ENCODE measurements at places on chromosomes 13 and 19.

GRCh38 chr13:98480915-98481877, 95.7 kb downstream of the STK24 start:
- no peak for DNase-seq

GRCh38 chr19:42693760-42694350, 46.4 kb downstream of the PSG3 start:
- DNase-seq, result no peak

GRCh38 chr13:80312967-80313366, 28.0 kb downstream of the SPRY2 start:
- no peak for DNase-seq

GRCh38 chr13:84491952-84492351, 609.7 kb upstream of the SLITRK1 start:
- DNase-seq, result no peak

- no peak for DNase-seq
These were observed 2422.9 kb upstream of the PCDH20 start for GRCh38 chr13:63838366-63839110.

DNA sequence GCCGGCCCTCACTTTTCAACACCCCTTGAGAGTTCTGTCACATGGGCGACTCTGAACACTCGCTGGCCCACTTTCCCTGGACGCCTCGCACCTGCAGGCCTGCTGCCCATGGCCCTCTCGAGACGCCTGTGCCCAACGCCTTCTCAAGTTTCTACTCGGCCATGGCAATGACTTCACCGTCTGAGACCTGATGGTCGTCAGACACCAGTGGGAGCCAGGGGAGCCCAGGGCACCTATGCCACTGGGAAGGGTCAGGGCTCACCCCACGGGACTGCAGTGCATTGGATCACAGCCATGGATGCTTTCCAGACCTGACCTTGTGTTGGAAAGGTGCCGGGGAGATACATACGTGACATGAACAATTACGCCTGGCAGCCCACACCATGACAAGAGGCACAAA, 60.1 kb downstream of the KLF2 start:
- no peak for DNase-seq

- no peak for DNase-seq
These were observed at the start of gene UPK1A for GRCh38 chr19:35666251-35666913. TSS of gene UPK1A (plus strand) at chr19:35666517. CDS start at chr19:35666813, 296 bp downstream.

DNA sequence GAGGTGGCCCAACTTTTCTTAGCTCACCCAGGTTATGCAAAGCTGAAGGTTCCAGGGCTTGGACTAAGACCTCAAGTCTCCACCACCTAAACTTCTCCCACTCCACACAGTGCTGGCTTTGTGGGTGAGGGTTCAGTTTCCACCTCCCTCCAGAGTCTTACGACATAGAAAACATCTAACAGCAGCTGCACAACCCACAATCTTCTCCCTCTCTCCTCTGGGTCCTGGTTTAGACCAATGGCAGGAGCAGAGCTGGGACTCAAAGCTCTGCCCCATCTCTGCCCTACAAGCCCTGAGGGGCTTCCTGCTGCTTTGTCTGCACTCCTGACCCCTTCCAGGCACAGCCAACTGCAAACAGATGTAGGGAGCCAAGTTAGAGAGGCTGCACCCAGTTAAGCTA, 16.0 kb downstream of the IRGC start:
- DNase-seq, result no peak

- DNase-seq, result no peak
These were observed 28.9 kb downstream of the KCTD15 start for GRCh38 chr19:33825556-33825955.

- DNase-seq, result no peak
These were observed 1115.2 kb upstream of the MIR17HG start for GRCh38 chr13:90232291-90232690.

DNA sequence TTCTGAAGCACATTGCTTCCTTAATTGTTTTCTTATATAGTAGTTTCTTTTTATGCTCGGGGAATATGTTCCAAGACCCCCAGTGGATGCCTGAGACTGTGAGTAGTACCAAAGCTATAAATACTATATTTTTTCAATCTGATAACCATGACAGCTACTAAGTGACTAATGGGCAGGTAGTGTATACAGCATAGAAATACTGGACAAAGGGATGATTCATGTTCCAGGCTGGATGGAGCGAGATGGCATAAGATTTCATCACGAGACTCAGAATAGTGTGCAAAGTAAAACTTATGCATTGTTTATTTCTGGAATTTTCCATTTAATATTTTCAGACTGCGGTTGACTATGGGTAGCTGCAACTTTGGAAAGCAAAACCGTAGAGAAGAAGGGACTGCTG, 47.9 kb upstream of the OLFM4 start:
- DNase-seq, result no peak

DNA sequence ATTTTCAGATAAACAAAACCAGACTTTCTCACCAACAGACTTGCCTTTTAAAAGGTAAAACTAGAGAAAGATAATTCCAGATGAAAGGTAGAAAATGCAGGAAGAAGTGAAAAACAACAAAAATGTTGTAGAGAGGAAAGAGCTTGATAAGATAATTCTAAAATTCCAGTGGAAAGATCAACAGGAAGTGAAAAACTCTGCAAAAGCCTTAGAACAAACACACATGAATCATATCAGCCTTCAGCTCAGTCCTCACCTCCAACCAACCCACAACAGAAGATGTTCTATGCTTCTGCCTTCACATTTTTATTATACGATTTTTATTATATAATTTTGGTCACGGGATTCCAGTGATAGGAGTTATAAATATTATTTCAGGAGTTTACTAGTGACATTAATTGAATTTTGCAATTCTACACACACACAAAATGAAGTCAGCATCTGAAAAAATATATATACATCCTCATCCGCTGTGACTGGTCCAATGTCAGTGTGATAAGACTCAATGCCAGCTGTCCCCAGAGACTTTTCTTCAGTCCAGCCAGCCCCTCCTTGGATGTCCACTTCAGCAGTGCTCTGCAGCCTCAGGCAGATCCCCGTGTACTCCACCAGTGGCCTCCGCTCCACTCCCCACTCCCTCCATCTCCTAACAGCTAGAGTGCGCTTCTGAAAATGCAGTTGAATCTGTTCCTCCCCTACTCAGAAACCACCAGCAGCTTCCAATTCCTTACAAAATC, 57.9 kb downstream of the GADD45B start:
- no peak for DNase-seq

DNA sequence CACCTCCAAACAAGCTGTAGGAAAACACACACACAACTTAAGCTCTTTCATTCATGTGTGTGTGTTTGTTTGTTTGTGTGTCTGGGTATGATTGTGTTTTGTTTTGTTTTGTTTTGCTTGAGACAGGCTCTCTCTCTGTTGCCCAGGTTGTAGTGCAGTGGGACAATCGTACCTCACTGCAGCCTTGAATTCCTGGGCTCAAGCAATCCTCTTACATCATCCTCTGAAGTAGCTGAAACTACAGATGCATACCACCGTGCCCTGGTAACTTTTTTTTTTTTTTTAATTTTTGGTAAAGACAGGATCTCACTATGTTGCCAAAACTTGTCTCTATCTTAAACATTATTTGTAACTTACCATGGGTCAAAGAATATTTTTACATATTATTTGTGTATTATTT, 431.7 kb downstream of the SLITRK1 start:
- DNase-seq, result no peak

- no peak for DNase-seq
These were observed 63.3 kb downstream of the DHRS12 start for GRCh38 chr13:51740698-51741097.

DNA sequence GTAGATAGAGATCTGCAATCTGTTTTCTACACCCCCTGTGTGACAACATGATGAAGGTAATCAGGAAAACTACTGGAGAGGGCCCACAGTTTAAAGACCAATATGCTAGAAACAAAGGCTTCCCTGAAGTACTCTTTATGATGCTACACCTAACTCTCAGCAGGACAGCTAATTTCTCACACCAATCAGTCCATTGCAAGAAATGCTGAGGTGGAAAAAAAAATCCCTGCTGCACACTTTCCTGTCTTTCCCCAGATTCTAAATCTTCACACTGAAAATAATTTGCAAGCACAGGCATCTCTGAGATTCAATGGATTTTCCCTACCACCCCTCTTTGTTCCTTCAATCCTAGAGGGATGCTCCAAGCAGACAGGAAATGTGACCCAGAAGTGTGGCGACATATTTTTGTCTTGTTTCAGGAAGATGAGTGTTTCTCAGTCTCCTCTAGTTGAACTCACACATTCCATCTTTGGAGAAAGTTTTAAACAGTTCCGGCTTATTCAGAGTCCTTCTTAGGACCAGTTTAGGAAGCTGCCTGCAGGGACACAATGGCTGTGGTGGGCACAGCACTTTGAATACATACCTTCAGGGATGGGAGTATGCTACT, 671.6 kb downstream of the DIAPH3 start:
- DNase-seq, result no peak

Data from T-helper 2 cell (primary cell).